ENCODE measurements at places on chromosomes 3 and 15.

GRCh38 chr3:131535596-131535995 lies 32.8 kb upstream of the MRPL3 start:
- H3K4me1 ChIP-seq, result no peaks in the 10 kb centered on the region
- no peak for DNase-seq
- H3K27me3 ChIP-seq, result peaks cover 49% of the 10 kb centered on the region
- H3K4me3 ChIP-seq, result no peak overlapping the region

- H3K27me3 ChIP-seq, result no peaks in the 10 kb centered on the region
- no peaks in the 10 kb centered on the region for H3K4me1 ChIP-seq
- no peaks in the 10 kb centered on the region for H3K36me3 ChIP-seq
- no peak overlapping the region for H3K27ac ChIP-seq
- H3K4me3 ChIP-seq, result no peak overlapping the region
Observed at GRCh38 chr3:64798316-64798715, 110.5 kb upstream of the ADAMTS9 start.

DNA sequence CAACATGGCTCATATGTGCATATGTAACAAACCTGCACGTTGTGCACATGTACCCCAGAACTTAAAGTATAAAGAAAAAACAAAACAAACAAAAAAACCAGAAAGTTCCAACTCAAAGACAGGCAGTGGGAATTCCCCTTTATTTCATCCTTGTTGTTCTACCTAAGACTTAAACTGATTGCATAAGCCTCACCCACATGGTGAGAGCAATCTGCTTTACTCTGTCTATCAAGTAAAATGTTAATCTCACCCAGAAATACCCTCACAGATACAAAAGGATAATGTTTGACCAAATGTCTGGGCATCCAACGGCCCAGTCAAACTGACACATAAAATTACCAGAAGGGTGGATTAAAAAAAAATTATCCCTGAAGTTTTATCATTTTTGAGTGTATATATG lies 190.9 kb upstream of the PLSCR5 start:
- no peaks in the 10 kb centered on the region for H3K27me3 ChIP-seq
- no peak overlapping the region for H3K27ac ChIP-seq
- no peak for DNase-seq
- H3K36me3 ChIP-seq, result no peaks in the 10 kb centered on the region
- H3K4me1 ChIP-seq, result no peaks in the 10 kb centered on the region

DNA sequence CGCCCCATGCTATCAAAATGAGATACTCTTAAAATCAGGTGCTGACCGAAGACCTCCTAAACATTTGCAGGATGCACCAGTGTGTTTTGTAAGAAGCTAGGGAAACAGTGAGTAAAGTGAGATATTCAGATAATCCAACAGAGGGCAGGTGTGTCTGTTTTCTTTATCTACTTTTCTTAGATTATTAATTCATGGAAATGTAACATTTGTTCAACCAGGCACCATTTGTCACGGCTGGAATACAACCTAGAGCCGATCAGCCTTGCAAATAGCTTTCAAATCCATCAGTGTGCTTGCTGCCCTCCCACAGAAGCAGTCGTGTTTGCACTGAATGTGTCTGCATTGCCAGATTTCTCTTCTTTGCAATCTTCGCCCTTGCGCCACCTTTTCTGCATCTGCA lies 201.9 kb upstream of the CHRM5 start:
- H3K4me1 ChIP-seq, result no peaks in the 10 kb centered on the region
- peaks cover 7% of the 10 kb centered on the region for H3K27me3 ChIP-seq
- H3K36me3 ChIP-seq, result no peaks in the 10 kb centered on the region
- no peak overlapping the region for H3K27ac ChIP-seq

DNA sequence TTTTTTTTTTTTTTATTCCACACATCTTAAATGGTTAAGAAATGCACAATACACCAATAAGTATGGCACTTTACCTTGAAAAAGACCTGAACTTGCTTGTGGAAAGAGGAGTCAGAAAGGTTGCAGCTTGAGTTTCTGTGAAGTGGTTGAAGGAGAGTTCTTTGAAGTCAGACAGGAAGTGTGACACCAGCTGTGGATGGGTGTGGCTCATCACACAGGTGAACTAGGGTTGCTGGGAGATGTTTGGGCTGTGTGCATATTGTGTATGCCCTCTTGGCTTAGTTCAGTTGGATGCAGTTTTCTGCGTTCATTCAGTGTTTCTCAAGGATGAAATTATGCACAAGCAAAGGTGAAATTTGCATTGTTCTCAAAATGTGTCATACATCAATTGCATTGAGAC lies 6.3 kb downstream of the AEN start:
- peak overlapping the region; percentile 60 for H3K4me3 ChIP-seq
- H3K27me3 ChIP-seq, result no peaks in the 10 kb centered on the region
- peak overlapping the region; percentile 98 for H3K27ac ChIP-seq
- peaks cover 24% of the 10 kb centered on the region for H3K36me3 ChIP-seq

GRCh38 chr3:168141405-168141998 lies 45.8 kb upstream of the GOLIM4 start:
- no peaks in the 10 kb centered on the region for H3K36me3 ChIP-seq
- H3K4me3 ChIP-seq, result no peak overlapping the region
- H3K4me1 ChIP-seq, result no peaks in the 10 kb centered on the region
- no peak overlapping the region for H3K27ac ChIP-seq
- DNase-seq, result peak; percentile 4

DNA sequence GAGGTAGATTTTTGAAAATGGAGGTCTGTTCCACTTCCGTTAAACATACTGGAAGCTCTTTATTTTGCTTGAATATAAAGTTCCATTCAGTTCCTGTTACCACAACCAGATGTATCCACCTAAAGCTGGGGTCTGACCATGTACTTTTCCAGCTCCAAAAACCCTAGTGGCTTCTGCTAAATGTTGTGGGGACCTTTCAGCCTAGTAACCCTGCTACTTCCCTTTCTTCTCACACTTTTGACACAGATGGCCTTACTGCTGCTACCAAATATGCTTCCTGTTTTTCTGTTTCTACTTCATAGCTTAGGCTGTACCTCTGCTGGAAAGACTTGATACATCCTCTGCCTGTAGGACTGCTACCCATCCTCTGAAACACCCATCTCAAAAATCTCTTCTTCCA lies 87.8 kb downstream of the COL6A6 start:
- no peaks in the 10 kb centered on the region for H3K36me3 ChIP-seq
- no peaks in the 10 kb centered on the region for H3K4me1 ChIP-seq
- no peak overlapping the region for H3K4me3 ChIP-seq
- H3K27ac ChIP-seq, result no peak overlapping the region

DNA sequence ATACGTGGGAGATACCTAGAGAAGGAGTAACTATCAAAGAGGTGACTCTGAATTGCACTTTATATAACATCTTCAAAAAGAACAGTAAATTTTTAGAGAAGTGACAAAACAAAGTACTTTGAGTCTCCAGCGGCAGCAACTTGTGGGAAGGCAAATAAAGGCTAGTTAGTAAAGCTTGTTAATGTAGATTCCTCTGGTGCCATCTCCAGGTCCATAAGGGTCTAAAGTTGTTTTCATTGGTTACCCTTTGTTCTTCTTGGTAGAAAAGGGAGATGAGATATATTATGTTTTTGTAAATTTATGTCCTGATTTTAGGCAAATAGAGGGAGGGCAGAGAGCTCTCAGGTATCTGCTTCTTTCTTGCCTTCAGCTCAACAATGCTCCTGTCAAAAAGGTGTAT lies 161.6 kb downstream of the MYRIP start:
- H3K27me3 ChIP-seq, result peaks cover 15% of the 10 kb centered on the region
- H3K4me1 ChIP-seq, result no peaks in the 10 kb centered on the region
- DNase-seq, result no peak
- no peak overlapping the region for H3K27ac ChIP-seq
- H3K36me3 ChIP-seq, result no peaks in the 10 kb centered on the region

DNA sequence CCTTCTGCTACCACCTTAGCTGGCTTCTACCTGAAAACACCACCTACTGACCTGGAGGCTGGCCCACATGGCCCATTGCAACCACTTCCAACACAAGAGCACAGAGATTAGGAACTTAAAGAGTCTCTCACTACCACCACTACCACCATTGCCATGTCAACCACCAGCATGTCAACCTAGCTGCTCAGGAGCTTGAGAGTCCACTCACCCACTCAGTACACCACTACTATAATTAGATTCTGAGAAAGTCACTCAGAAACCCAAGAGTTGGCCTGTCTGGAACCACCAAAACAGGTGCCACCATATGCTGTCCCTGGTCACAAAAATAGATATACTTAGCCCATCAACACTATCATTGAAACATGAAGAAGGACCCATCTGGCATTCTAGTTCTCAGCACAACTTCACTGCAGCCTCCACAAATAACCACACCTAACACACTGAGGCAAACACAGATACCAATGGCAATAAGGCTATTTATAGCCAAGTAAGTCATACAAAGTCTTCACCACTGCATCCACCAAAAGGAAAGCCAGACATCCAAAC lies 806.7 kb upstream of the EPHA6 start:
- no peak overlapping the region for H3K27ac ChIP-seq
- DNase-seq, result no peak
- H3K4me1 ChIP-seq, result no peaks in the 10 kb centered on the region
- no peak overlapping the region for H3K4me3 ChIP-seq
- H3K27me3 ChIP-seq, result no peaks in the 10 kb centered on the region
- no peaks in the 10 kb centered on the region for H3K36me3 ChIP-seq

- DNase-seq, result no peak
- no peak overlapping the region for H3K27ac ChIP-seq
- peaks cover 21% of the 10 kb centered on the region for H3K4me1 ChIP-seq
- H3K4me3 ChIP-seq, result no peak overlapping the region
- no peaks in the 10 kb centered on the region for H3K27me3 ChIP-seq
Observed at GRCh38 chr15:42279234-42279723, 6.0 kb upstream of the TMEM87A start.

GRCh38 chr3:103873897-103874545 lies 1439.2 kb downstream of the ZPLD1 start:
- H3K27ac ChIP-seq, result no peak overlapping the region
- H3K36me3 ChIP-seq, result no peaks in the 10 kb centered on the region
- no peak overlapping the region for H3K4me3 ChIP-seq
- H3K4me1 ChIP-seq, result no peaks in the 10 kb centered on the region

- no peaks in the 10 kb centered on the region for H3K4me1 ChIP-seq
- no peak overlapping the region for H3K27ac ChIP-seq
- H3K36me3 ChIP-seq, result no peaks in the 10 kb centered on the region
Observed at GRCh38 chr3:161355508-161355907, 15.8 kb downstream of the SPTSSB start.

GRCh38 chr3:125433611-125434041 lies 58.5 kb upstream of the ZNF148 start:
- H3K27ac ChIP-seq, result no peak overlapping the region
- H3K4me3 ChIP-seq, result no peak overlapping the region
- no peaks in the 10 kb centered on the region for H3K27me3 ChIP-seq
- no peaks in the 10 kb centered on the region for H3K4me1 ChIP-seq

- DNase-seq, result peak; percentile 50
- H3K4me3 ChIP-seq, result no peak overlapping the region
- no peaks in the 10 kb centered on the region for H3K36me3 ChIP-seq
- H3K27me3 ChIP-seq, result no peaks in the 10 kb centered on the region
Observed at GRCh38 chr3:194489736-194490612, 3.2 kb upstream of the ATP13A3 start.

- peak overlapping the region; percentile 83 for H3K4me3 ChIP-seq
- no peaks in the 10 kb centered on the region for H3K27me3 ChIP-seq
- peak; percentile 12 for DNase-seq
- peaks cover 44% of the 10 kb centered on the region for H3K4me1 ChIP-seq
- no peak overlapping the region for H3K27ac ChIP-seq
Observed at GRCh38 chr3:45665101-45665572, 24.1 kb upstream of the SACM1L start.

- no peaks in the 10 kb centered on the region for H3K27me3 ChIP-seq
- H3K4me1 ChIP-seq, result peaks cover 13% of the 10 kb centered on the region
- no peaks in the 10 kb centered on the region for H3K36me3 ChIP-seq
- no peak overlapping the region for H3K27ac ChIP-seq
Observed at GRCh38 chr3:47424434-47425382, 43.9 kb downstream of the PTPN23 start.

DNA sequence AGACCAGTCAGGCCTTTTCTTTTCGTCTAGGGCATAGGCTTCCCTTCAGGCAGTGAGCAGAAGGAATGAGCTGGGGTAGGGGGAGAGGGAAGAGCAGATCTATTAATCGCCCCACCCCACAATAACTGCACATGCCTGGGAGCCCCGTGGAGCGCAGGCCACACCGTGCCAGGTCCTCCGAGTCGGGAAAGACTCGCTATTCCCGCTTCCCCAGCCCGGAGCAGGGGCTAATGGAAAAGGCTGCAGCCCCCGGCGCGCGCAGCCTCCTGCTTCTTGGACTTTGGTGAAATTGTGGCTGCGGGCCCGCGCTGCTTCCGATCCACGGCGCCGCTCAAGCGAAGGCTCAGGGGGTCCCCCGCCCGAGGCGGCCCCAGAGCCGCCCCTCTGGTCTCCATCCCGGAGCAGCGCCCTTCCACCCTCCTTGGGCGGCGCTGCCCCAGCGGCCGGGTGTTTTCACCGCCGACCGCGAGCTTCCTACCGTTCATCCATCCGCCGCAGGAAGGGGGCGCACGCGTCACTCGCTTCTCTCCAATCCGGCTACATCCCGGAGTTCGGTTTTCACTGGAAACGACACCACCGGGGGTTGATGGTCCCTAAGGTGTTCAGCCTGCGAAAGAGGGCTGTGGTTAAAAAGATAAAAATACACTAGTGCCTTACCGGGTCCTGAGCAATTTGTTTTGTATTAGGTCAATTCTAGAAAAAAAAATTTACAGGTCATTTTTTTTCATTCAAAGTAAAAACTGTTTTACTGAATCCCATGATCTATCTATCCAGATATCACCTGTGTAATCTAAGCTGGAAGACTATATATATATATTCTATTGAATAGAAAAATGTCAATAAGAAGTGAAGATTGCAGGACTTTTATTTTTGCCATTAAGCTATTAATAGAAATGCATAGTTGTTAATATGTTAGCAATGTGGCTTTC lies 4.4 kb upstream of the SYNM start:
- H3K27me3 ChIP-seq, result peaks cover 54% of the 10 kb centered on the region
- H3K36me3 ChIP-seq, result no peaks in the 10 kb centered on the region
- H3K4me1 ChIP-seq, result no peaks in the 10 kb centered on the region
- DNase-seq, result no peak

DNA sequence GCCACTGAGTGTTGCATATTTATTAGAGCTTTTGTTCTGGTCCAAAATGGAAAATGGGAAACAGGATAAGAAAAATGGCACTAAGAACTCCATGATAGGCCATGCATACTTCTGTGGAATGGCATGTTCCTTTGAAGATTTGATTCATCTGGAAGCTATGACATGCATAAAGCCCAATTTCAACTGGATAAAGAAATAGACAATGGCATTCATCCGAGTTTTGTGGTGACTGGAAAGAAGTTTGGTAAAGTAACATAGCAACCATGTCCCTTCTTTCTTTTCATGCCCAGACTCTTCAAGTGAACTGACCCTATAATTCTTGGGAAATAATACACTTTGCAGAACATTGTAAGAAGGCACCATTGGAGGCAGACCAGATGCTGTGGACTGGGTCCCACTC lies 368.4 kb upstream of the IL12A start:
- H3K27me3 ChIP-seq, result no peaks in the 10 kb centered on the region
- no peak overlapping the region for H3K27ac ChIP-seq
- no peaks in the 10 kb centered on the region for H3K4me1 ChIP-seq
- H3K36me3 ChIP-seq, result no peaks in the 10 kb centered on the region

GRCh38 chr15:69629631-69630161 lies 177.1 kb downstream of the RPLP1 start:
- H3K4me1 ChIP-seq, result peaks cover 3% of the 10 kb centered on the region
- no peak overlapping the region for H3K27ac ChIP-seq
- H3K36me3 ChIP-seq, result peaks cover 2% of the 10 kb centered on the region
- no peak overlapping the region for H3K4me3 ChIP-seq
- peaks cover 53% of the 10 kb centered on the region for H3K27me3 ChIP-seq
- DNase-seq, result no peak

- no peak for DNase-seq
- no peaks in the 10 kb centered on the region for H3K27me3 ChIP-seq
- H3K4me3 ChIP-seq, result no peak overlapping the region
- H3K36me3 ChIP-seq, result no peaks in the 10 kb centered on the region
- no peaks in the 10 kb centered on the region for H3K4me1 ChIP-seq
Observed at GRCh38 chr3:58737644-58738043, 71.1 kb upstream of the FAM3D start.
